ENCODE measurements at places on chromosomes 6 and 20. TPM values are rescaled to one million over a fixed set of nuclear protein-coding genes. Genes with fewer than 3 reads are reported as not detected.

The NTSR1 gene
- total RNA-seq = not detected

The KIF3B gene
- total RNA-seq = 28.0 TPM

The OSER1 gene
- 32.9 TPM for total RNA-seq

The AIF1 gene
- 109 TPM for total RNA-seq

The MROH8 gene
- total RNA-seq = 3.9 TPM

The BNIP5 gene
- total RNA-seq = not detected

The PSORS1C1 gene
- 10.5 TPM for total RNA-seq

The ASIP gene
- not detected for total RNA-seq

The KCNQ2 gene
- total RNA-seq = not detected

The GPSM3 gene
- 76.2 TPM for total RNA-seq

The CST3 gene
- total RNA-seq = 727 TPM

The MOXD1 gene
- 13.4 TPM for total RNA-seq

The TMEM170B gene
- total RNA-seq = 12.4 TPM

The CBLN4 gene
- 1.2 TPM for total RNA-seq

DNA sequence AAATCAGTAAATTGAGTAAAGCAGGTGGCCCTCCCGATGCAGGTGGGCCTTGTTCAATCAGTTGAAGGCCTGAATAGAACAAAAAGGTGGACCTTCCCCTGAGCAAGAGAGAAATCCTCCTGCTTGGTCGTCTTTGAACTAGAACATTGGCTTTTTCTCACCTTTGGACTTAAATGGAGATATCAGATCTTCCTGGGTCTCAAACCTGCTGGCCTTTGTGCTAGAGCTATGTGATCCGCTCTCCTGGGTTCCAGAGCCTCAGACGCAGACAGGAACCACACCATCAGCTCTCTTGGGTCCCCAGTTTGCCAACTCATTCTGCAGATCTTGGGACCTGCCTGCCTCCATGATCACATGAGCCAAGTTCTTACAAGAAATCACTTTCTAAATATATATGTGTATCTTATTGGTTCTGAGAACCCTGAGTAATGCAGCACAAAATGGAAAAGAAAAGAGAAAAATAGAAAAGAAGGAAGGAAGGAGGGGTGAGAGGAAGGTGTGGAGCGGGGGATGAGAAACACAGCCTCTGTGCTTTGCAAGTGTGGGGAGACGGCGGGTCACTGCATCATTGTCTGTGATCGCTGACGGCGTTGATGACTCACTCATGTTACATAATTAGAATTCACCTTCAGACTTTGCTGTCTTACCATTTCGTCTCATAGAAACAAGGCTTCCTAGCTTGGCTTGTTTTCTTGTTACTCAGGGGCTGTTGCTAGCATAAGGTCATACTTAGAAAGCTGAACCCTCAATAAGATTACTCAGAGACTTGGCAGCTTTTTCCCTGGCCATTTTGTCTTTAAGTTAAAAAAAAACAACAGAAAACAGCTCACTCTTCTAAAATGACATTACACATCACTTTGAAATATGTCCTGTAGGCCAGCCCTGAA, 85.7 kb upstream of the NEDD9 start:
- peak; percentile 59 for DNase-seq

DNA sequence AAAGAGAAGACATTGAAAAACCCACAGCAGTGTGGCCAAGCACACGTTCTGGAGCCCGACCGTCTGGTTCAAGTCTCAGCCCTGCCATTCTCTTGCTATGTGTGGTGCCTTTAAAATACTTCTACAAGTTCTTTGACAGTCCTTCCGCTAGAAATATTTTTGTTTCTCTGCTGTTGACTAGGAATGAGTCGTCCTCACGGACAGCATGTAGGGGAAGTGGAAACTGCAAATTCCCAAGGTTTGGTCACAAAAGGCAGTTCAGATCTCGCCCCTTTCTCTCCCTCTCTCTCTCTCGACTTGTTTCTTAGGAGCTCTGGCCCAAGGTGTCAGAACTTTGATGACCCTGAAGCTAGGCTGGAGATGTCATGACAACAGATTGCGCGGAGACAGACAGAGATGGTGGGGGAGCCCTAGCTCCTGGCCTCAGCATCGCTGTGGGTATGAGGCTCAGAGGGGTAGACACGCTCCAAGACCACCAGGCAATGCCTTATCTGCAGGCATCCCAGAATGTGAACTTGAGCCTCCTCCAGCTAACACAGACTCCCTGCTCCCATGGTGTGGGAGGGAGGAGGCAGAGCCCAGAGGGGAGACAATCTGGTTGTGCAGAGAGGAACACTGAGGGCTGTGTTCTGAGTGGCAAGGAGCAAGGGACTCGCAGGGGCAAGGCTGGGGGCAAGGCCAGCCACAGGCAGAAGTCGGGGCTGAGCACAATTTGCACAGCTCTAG, 368.9 kb upstream of the SULF2 start:
- no peak for DNase-seq

DNA sequence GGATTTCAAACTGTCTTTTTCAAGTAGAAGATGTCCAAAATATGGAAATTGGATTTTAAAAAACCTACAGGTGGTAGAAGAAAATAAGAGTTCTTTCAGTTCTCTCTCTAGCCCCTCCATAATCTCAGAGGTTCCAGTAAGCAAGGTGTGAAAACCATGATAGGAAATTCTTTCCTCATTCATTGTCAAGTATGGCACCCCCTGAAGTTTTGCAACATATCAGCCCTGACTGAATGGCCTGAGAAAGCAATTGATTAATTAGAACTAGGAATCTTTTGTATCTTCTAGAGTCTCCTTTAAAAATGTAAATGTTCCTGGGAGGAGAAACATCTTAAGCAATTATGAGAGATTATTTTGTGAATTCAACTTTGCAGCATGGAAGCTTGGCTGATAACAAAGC, 198.7 kb upstream of the STXBP5 start:
- no peak for DNase-seq

GRCh38 chr20:48608756-48609155, 219.0 kb downstream of the PREX1 start:
- DNase-seq = no peak

- no peak for DNase-seq
These were observed 82.8 kb downstream of the GFRA4 start for GRCh38 chr20:3580412-3580811.

DNA sequence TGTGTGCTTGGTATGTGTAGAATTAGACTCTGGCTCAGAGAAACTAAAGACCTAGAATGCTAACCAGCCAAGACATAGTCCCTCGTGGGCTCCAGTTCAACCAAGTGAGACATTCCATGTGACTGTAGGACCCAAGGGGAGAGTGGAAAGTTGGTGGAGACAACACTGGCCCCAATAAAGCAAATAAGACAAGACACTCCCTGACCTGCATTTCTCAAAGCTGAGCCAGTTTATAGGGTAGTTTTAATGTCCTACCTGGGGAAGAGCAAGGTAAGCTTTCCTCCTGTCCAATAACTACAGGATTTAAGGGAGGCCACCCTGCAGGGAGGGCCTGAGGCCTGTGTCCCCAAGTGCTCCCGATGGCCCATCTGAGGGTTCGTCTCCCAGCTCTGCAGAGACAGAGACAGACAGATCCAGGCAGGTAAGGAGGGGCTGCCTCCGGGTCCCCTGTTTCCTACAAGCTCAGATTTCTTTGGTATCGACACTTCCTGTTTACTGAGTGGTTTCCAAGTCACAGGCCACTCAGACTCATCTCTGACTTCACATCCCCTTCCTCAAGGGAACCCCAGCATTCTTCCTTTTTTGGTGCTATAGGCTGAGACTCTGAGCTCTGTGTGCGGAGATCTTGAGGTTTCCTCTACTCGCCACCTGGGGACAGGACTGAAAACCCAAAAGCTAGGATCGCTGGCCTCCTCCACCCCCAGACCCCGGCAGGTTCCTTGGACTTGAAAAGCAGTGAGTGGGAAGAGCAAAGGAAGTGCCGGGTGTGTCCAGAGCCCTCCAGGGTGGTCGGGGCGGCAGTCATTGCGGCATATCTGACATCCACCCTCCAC, 92.4 kb downstream of the PRND start:
- DNase-seq = no peak

DNA sequence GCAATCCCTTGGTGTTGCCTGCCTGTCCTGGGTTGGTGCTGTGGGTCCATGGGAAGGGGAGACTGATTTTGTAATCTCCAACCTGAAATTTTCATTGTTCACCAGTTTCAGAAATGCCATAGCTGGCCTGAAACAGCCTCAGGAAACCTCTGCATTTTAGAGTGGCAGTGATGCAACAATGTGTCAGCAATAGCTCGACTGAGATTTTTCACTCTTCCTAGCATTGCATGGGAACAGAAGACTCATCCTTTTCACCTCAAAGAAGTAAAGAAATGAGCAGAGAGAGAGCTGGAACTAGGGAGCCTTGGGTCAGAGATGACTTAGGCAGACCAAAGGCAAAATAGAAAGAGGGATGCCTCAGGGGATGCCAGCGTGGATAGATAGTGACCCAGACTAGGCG, 23.7 kb upstream of the TMEM14A start:
- no peak for DNase-seq

- DNase-seq = no peak
These were observed 42.0 kb upstream of the ID4 start for GRCh38 chr6:19795211-19795610.

DNA sequence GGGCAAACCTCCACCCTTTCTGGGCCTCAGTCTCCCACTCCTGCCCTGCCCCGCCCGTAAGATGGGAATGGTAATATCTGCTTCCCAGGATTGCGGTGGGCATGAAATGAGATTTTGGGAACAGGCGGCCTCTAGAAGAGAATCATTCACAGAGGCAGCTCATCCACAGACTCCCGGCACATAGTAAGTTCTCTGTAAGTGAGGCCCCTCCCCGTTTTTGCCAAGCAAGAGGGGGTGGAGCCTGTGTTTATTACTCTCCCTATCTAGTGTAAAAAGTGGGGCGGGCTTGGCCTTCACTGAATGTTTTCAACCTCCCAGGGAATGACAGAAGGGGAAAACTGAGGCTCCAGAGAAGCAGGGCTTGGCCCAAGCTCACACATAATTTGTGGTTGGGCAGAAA, 20.0 kb downstream of the SUN5 start:
- no peak for DNase-seq

GRCh38 chr20:22663528-22664025, 79.2 kb upstream of the FOXA2 start:
- DNase-seq = no peak

DNA sequence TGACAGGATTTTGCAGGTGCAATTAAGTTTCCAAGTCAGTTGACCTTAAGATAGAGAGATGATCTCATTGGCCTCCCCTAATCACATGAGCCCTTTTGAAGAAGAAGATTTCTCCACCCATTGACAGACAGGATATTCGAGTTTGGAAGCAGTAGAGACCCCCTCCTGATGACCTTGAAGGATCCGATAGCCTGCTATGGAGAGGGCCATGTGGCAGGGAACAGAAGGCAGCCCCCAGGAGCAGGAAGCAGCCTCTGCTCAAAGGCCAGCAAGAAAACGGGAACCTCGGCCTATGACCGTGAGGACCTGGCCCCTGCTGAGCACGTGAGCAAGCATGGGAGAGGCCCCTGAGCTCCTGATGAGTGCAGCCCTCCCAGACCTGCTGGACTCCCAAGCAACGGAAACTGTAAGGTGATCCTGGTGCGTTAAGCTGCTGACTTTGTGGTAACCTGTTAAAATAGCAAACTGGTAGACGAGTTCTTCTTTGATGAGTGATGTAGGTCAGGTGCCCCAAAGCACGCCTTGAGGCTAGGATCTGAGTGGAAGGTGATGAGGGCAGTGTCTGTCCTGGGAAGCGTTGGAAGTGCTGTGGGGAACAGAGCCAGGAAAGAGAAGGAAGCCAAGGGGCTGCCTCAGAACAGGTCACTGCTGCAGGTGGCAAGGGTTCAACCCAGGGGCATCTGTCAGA, 18.5 kb upstream of the TUBB2A start:
- no peak for DNase-seq

- peak; percentile 45 for DNase-seq
These were observed at the start of gene HS3ST5 for GRCh38 chr6:114342826-114343781. Gene HS3ST5 (minus strand): TSS chr6:114343023. CDS start chr6:114062845, 280,178 bp downstream.

GRCh38 chr20:35907017-35907701, 47.1 kb downstream of the SCAND1 start:
- no peak for DNase-seq

GRCh38 chr6:136201732-136202131, 48.4 kb downstream of the MTFR2 start:
- no peak for DNase-seq

DNA sequence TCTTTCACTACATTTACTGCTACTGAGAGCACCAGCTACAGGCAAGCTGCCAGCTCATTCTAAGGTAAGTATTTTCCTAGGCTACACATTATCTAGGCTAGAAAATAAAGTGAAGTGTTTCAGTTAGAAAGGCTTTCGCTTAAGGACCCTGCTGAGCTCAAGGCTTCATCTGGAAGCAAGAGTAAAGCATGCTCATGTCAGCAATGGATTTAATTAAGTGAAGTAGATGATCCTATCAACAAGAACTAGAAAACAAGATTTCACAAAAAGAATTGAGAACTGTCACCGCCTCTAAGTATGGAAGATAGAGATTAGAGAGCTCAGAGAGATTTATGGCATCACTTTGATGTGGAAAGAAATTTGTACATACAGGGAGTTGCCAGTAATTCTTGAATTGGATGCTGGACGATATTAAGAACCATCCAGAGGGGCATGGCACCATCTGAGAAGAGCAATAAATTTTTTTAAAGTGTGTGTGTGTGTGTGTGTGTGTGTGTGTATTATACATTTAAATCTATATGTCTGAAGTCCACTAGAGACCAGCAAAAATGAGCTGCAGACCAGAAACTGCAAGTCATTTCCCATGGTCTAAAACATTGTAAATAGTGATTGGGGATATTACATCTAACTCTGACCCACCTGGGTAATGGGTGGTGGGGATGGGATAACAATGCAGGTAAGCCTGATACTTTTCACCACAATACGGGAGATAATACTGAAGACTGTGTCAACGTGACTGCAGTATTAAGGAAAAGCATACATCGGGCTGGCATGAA, 105.2 kb upstream of the MAP7 start:
- no peak for DNase-seq

DNA sequence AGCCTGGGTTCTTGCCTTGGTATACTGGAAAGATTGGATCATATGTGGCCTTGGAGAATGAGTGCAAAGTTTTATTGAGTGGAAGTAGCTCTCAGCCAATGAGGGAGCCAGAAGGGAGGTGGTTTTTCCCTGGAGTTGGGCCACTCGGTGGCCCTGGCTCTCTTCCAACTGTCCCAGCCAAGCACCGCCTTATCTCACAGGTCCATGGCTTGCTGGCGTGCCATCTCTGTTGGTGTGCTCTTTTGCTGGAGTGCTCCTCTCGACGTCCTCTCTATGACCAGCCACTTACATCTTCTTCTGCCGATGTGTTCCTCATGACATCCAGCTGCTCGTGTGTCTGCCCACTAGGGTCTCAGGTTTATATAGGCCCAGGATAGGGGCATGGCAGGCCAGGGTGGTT, 505.9 kb upstream of the SYNCRIP start:
- DNase-seq = peak; percentile 24

GRCh38 chr6:97427648-97428047, 144.6 kb upstream of the MMS22L start:
- DNase-seq = no peak

- DNase-seq = no peak
These were observed 34.1 kb upstream of the ID1 start for GRCh38 chr20:31570735-31571617.

GRCh38 chr6:56842686-56843475, 112.0 kb upstream of the BEND6 start:
- DNase-seq = peak; percentile 60

DNA sequence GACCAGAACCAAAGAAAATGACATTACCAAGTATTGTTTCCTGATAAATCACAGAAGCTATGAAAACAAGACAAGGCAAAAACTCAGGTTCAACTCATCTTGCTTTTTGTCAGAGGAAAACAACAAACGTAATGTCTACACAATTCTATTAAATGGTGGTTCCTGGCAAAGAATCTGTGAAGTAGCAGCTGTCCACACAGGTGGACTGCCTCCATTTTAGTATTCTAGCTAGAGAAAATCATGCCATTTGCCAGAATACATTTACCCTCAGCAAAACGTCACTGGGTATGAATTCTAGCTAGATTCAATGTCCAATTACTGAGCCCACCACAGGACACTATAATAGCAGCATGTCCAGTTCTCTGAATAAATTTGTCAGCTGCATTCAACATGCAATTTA, 125.4 kb downstream of the ADGRB3 start:
- no peak for DNase-seq
